ENCODE measurements at places on chromosomes 2 and 18. TPM values are rescaled to one million over a fixed set of nuclear protein-coding genes. Genes with fewer than 3 reads are reported as not detected.
A peak's percentile ranks its signal among the peaks of the same experiment; 100 is the strongest.

Gene MARCHF4
- not detected for total RNA-seq

Gene DSG4
- total RNA-seq: not detected

DNA sequence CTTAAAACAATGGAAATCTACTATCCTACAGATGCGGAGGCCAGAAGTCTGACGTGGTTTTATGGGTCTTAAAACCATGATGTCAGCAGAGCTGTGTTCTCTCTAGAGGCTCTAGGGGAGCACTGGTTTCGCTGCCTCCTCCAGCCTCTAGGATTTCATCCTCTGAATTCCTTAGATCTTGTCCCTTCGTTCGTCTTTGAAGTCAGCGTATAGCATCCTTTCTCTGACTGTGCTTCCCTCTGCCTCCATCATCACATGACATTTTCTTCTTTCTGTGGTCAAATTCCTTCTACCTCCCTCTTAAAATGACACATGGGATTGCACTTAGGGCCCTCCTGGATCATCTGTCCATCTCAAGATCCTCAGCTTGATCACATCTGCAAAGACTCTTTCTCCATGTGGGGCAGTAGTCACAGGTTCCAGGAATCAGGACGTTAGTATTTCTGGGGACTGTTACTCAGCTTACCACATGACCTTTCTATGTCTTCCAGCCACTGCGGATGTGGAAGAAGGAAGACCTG, 22.7 kb upstream of the NCK2 start:
- no peaks in the 10 kb centered on the region for H3K4me1 ChIP-seq
- no peak overlapping the region for H3K27ac ChIP-seq
- no peak for DNase-seq
- H3K27me3 ChIP-seq: no peaks in the 10 kb centered on the region
- H3K4me3 ChIP-seq: no peak overlapping the region

GRCh38 chr18:22176420-22177326, 7.3 kb downstream of the GATA6 start:
- H3K4me1 ChIP-seq: peaks cover 34% of the 10 kb centered on the region
- H3K27ac ChIP-seq: peak overlapping the region; percentile 97
- peak; percentile 65 for DNase-seq
- H3K36me3 ChIP-seq: no peaks in the 10 kb centered on the region
- peak overlapping the region; percentile 77 for H3K4me3 ChIP-seq
- no peaks in the 10 kb centered on the region for H3K27me3 ChIP-seq

DNA sequence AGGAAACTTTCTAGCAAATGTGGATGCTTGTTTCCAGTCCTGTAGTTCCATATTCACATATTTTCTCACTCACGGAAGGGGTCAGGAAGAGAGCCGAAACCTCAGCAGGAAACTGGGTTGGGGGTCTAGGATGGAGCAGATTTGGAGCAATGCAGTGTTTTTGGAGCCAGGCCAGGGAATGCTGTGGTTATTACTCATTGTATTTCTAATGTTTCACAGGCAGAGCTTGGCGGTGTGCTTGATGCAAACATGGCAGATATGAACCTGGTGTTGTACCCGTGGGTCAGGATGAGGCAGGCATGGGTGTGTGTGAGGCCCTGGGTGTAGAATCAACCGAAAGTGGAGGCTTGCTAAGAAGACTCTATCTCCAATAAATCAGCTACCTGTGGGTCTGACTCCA, 34.6 kb upstream of the ACKR3 start:
- no peaks in the 10 kb centered on the region for H3K27me3 ChIP-seq
- no peaks in the 10 kb centered on the region for H3K4me1 ChIP-seq
- H3K36me3 ChIP-seq: no peaks in the 10 kb centered on the region
- no peak overlapping the region for H3K4me3 ChIP-seq

GRCh38 chr2:196534495-196534894, 105.0 kb upstream of the CCDC150 start:
- H3K4me1 ChIP-seq: no peaks in the 10 kb centered on the region
- no peak overlapping the region for H3K4me3 ChIP-seq
- DNase-seq: no peak
- no peaks in the 10 kb centered on the region for H3K36me3 ChIP-seq
- H3K27me3 ChIP-seq: no peaks in the 10 kb centered on the region

DNA sequence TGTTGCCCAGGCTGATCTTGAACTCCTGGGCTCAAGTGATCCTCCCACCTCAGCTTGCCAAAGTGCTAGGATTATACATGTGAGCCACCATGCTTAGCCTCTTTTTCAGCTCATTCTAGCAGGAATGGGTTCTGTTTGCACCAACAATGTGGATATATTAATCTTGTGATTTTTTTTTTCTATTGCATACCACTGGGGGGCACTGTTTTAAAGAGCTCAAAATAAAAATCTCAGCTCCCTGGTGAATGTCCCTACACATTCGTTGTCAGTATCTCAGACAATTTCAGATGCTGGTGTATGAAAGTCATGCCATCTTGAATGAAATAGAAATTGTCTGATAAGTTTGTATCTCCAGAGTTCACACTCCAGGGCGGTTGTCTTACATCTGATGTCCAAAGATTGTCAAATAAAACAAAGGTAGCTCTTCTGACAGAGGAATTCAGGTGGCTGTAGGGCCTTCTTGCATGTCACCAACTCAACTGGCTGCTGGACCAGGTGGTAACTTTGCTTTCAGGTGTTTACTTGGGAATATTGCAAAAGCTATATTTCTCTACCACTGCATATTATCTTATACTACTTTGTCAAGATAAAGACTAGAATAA, 3.1 kb upstream of the MATN3 start:
- no peaks in the 10 kb centered on the region for H3K4me1 ChIP-seq
- no peaks in the 10 kb centered on the region for H3K36me3 ChIP-seq
- H3K4me3 ChIP-seq: no peak overlapping the region
- no peak overlapping the region for H3K27ac ChIP-seq
- DNase-seq: no peak
- H3K27me3 ChIP-seq: no peaks in the 10 kb centered on the region
